AG20443 (cell line): ENCODE measurements at places on chromosomes 4 and X.

- DNase-seq: no peak
These were observed 415.5 kb upstream of the FAT1 start for GRCh38 chr4:187139141-187139540.

DNA sequence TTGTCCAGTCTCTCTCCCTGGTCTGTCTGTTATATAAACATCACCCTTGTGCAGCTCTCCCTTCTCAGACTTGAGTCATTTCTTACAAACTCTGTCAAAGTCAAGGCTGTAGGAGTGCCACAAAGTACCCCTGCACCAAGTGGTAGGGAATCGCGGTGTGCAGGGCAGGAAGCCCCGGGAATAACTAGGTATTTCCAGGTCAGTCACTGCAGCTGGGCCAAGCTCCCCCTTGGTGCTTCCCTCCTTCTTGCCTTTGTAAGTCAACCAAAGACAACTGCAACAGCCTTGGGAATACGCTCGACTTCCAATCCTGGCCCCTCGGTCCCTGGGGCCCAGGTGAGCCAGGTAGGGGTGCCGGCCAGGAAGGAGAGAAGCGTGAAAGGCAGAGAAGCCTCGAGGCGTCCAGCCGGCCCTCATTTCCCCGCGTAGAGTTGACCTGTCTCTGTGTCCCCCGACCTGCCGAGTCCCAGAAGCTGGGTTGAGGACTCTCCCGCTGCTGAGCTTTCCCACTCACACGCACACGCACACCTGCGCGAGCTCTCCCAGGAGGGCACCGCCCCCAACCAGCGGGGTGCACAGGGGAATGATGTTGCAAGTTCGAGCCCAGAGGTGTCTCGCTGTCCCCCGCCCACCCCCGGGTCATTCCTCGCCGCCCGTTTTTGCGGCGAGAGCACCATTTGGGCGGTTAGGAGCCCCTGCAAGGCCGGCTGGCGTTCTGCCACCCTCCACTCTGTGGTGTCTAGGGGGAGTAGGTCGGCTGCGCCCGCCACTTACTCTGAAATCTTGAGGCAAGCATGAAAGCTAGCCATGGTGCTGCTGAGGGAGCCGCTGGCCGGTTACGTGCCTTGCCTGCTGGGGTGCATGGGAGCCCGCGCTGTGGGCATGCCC, 22.8 kb upstream of the KIAA1210 start:
- DNase-seq: no peak

DNA sequence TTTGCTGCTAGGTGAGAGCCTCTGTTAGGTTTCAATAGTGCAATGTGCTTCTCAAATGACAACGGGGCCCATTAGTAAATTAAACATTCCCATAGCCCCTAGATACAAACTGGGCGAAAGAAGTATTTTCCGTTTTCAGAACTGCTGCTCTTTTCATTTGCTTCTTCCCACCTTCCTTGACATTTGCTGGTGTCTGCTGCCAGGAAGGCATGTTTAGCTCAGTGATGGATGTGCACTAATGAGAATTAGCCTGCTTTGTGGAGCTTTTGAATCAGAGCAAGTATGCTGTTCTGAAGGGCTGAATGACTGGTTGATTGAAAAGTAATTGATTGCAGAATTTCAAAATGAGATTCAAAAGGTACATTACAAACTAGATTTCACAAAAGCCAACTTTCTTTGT, 57.0 kb downstream of the SHROOM3 start:
- DNase-seq: no peak

GRCh38 chr4:182126096-182126495, 117.1 kb upstream of the TENM3 start:
- DNase-seq: no peak

DNA sequence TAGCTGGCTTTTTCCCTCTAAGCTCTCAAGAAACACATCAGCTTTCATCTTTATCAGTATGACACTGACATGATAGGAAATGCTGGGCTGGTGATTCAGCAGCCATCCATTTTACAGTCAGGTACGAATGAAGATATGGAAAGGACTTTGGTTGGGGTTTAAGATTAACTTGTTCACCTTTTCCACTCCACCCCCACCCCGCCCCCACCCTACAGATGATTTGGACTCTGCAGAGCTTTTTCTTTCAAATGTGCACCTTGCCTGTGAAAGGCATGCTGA, 132.6 kb downstream of the AKAP4 start:
- DNase-seq: no peak
